ENCODE measurements at places on chromosomes 6 and 20.

DNA sequence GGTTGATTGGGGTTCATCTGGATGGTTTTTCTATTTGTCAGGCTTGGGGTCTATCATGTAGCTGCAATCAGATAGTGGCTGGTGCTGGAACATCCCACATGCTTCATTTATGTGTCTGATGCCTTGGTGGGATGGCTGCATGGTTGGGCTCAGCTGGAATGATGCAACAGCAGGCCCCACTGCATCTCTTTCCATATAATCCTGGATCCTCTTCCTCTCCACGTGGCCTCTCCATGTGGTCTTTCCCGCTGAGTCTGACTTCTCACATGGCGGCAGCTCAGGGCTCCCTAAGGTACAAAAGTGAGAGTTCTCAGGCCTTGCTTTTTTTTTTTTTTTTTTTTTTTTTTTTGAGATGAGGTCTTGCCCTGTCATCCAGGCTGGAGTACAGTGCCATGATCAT is 65.0 kb upstream of the SUPT3H start:
- no peak for DNase-seq

DNA sequence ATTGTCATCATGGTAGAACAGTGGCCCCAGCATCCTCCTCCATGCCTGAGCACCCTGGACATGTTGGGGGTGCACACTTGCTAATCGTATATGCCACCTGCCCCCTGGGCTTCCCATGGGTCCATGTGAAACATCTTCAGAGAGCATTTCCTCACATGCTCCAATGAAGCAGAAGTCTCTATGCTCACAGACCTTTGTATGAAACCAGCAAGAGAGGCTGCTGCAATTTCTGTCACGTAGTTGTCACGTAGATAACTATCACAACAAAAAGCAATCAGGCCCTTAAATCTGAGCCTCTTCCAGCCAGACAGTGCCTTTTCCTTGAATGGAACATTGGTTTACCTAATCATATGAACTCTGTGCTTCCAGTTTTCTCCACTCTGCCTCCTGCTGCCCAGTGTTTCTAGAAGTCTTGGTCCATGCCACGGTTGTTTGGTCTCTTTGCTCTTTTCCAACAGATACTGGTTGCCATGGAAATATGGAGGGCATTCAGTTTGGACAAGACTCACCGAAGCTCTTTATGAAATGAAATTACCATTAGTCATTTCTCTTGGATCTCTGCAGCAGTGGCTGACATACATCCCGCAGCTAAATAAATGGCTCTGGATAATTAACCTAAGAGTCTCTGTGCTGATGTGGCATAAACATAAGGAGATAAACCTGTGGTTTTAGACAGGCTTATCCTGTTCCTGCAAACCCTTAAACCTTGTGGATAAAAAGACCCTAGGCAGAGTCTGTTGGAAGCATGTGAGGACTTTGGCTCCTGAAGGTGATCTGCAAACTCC is 172.8 kb upstream of the SYNDIG1 start:
- DNase-seq, result no peak

GRCh38 chr20:528923-529604 is 14.5 kb downstream of the CSNK2A1 start:
- DNase-seq, result no peak

DNA sequence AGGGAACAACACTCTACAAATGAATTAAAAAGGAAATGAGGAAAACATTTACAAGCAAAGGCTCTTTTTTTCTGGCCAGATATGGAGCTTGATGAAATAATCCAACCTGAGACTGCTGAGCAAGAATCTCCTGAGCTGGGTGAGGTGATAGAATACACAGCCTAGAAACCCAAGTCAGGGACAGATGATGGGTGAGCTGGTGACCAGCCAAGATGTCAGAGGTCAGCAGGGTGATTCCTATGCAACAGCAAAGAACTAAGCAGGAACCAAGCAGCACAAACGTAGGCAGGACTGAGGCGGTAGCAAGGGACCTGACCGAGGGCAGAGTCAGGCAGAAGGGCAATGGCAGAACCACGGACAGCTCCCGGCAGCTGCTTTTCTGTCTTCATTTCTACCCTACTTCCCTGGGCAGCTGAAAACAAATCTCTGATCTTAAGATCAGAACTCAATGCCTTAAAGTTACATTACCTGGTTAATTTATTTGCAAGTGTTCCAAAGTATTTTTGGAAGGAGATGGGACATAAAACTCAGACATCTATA is 75.1 kb downstream of the CDC40 start:
- DNase-seq, result no peak

GRCh38 chr6:44087623-44088022 is 39.6 kb downstream of the MRPL14 start:
- DNase-seq, result no peak

DNA sequence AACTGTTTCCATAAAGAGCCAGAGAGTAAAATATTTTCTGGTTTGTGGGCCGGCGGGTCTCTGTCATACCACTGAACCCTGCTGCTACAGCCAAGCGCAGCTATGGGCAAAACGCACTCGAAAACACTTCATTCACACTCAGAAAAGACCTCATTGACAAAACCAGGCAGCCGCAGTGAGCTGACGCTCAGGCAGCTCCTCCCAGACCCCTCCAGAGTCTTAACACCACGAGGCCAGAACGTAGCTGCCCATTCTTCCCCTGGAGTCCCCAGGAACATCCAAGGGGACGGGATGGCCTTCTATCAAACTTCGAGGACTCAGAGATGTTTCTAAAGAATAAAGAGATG is 35.6 kb upstream of the ZBP1 start:
- DNase-seq, result peak; percentile 58

GRCh38 chr6:122798099-122798641 is 9.1 kb downstream of the SMPDL3A start:
- no peak for DNase-seq

Measured in left forelimb (tissue), 1 donor.